ENCODE measurements at places on chromosomes 7 and 10.

GRCh38 chr10:123474700-123475099 is 191.5 kb upstream of the GPR26 start:
- DNase-seq = no peak

- DNase-seq = no peak
Measured at GRCh38 chr7:12802070-12802469, 114.6 kb downstream of the ARL4A start.

- DNase-seq = no peak
Measured at GRCh38 chr7:73999664-74000435, 28.1 kb upstream of the ELN start.

DNA sequence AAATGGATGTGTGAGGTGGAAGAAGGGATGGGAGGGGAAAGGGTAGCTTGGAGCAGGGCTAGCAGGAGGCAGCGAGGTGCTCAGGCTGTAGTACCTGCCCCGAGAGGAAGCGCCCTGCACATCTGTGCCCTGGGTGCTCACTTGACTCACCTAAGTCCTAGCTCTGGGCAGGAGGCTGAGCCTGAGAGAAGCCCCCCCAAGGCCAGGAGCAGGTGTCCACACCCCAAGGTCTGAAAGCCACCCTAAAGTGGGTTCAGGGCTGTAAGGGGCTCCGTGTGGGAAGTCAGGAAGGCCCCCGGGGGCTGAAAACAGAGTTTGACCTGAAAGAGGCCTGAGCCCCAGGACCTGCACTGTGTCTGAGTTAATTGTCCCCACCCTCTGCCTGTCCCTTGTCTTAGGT is 95.8 kb upstream of the PODXL start:
- no peak for DNase-seq

DNA sequence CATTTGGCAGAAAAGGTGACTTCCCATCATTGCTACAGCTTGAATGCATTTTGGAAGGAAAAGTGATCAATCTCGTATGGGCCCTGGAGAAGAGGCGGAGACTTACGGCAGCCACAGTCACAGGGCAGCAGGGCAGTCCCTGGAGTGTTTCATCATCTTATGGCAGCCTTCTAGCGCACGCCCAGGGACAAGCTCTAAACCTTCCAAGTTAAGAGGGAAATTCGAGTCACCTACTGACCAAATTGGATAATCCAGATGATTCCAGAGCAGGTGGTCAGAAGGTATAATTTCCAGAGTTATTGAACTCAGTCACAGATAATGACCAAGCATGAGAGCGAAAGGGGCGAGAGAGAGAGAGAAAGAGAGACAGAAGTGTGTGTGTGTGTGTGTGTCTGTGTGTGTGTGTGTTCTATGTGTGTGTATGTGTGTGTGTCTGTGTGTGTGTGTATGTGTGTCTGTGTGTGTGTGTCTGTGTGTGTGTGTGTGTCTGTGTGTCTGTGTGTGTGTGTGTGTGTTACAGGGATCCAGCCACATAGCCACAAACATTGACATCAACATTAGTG is 123.7 kb upstream of the ADAM12 start:
- DNase-seq = no peak

- no peak for DNase-seq
Measured at GRCh38 chr7:132780822-132781221, 204.6 kb upstream of the PLXNA4 start.

DNA sequence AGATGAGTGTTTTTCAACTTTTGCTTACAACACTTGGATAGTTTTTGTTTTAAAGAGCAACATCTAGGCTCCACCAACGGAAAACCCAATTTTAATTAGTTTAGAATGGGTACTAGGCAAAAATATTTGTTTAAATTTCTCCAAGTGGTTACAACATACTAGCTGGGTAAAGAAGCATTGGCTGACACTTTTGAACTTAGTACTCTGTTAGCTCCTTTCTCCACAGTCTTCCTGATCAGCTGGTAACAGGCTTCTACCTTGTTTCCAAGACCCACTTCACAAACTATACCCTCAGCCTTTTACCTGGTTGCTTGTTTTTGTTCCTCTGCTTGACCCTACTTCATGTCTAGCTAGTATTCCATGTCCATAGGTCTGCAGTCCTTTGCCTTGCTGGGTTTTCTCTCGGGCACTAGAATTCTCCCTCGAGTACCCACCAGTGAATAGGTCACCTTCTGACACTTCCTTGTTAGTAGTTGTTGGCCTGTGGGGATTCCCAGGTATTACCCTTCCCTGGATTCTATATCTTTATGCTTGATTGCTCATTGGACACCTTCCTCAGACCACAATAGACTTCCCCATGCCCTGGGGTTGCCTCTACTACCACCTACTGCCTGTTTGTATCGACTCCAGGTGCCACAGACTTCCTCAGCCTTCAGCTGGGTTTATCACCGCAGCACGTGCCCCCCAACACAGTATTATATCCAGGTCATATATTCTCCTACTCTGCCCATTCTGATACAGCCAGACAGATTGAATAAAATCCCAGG is 42.0 kb downstream of the PRPS1L1 start:
- DNase-seq = no peak

DNA sequence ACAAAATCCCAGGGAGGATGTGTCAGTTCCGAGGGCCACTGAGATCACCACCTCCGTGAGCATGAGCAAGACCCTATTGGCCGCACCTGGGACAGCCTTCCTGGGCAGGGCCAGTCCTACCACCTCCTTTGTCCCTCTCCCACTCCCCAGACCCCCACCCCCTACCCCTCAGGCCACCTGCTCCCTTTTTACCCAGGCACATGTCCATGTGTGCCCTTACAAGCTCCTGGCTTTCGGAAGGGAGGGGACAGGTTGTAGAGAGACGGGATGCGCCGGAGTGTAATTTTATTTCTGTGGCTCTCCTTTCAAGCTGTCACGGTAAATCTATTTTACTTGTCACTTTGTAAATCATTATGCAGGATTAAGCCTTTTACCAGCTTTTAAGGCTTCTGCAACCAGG is 20.9 kb downstream of the ZMIZ1 start:
- no peak for DNase-seq

DNA sequence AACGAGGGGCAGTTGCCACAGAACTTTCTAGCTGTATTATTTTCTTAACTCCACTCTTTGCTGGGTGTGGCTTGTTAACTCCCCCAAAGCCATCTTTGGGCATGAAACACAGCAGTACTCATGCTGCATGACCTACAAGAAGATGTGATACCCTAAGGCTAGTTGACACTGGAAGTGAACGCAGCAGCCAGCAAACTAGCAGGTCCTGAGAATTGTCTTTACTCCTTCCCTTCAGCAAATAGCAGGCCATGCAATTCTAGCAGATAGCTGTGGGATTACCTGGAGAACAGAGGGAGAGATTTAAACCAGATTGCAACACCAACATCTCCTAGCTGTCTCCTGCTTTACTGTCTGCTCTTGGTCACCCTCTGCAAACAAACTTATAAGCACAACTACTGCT is 688.0 kb upstream of the ZWINT start:
- DNase-seq = no peak

- no peak for DNase-seq
Measured at GRCh38 chr10:53903756-53904155, 897.3 kb downstream of the PCDH15 start.

- no peak for DNase-seq
Measured at GRCh38 chr10:55966101-55966500, 395.0 kb downstream of the ZWINT start.

DNA sequence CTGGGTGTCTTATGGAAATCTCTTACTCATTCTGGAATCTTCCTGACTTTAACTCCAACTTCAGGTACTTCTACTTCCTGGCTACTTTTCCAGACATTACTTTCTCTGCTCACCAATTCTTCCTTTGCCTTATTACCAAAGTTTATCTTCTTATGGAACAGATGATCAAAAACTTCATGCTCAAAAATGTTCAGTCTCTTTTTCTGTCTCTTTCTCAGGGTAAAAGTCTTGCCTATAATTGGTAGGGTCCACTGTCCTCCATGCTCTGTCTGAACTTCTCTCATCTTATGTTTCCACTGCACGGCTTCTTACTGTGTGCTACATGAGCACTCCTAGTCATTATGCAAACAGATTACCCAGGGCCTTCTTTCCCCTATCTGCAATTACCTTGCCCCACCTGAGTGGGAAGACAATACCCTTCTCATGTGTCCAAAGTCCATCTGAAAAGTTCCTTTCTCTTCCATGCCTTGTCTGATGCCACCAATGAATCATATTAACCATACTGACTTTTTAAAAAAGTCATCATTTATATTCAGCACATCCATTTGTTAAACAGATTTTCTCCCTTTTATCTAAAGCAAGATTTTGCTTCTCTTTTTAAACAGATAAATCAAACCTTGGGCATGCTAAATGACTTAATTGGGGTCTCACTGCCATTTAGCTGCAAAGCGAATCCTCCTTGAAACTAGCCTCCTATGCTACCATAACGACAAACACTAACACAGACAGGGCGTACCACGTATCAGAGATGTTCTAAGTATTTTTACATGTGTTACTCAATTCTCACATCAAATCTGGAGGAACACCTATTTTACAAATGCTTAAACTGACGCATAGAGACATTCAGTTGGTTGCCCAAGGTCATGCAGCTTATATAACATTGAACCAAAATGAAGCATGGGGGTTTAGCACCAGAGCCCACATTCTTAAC is 48.8 kb downstream of the SEMA3C start:
- DNase-seq = no peak
